NCI-H2171 treated with DMSO at 0.1 percent for 48 hours (cell line): ENCODE measurements at places on chromosomes 1 and 21.

DNA sequence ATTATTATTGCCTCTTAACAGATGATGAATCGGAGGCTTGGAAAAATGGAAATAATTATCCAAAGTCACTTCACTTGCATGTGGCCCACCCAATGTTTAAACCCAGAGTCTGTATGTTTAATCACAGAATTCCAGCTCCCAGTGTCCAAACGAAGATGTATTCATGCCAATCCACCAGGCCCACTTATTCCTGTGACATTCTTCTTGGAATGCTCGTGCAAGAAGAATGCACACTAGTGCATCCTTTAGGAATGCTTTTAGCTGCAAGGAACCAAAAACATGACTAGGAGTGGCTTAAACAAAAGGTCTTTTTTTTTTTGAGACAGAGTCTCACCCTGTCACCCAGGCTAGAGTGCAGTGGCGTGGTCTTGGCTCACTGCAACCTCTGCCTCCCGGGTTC is 8.9 kb upstream of the OPRD1 start:
- DNase-seq, result no peak

GRCh38 chr1:108881369-108881768 is 4.6 kb downstream of the GPSM2 start:
- DNase-seq, result no peak

- DNase-seq, result no peak
Observed at GRCh38 chr1:22705586-22705985, 5.1 kb upstream of the EPHB2 start.

GRCh38 chr1:2597441-2598328 is 11.1 kb downstream of the PRXL2B start:
- no peak for DNase-seq

- no peak for DNase-seq
Observed at GRCh38 chr1:178484698-178485225, 12.0 kb downstream of the CLEC20A start.

DNA sequence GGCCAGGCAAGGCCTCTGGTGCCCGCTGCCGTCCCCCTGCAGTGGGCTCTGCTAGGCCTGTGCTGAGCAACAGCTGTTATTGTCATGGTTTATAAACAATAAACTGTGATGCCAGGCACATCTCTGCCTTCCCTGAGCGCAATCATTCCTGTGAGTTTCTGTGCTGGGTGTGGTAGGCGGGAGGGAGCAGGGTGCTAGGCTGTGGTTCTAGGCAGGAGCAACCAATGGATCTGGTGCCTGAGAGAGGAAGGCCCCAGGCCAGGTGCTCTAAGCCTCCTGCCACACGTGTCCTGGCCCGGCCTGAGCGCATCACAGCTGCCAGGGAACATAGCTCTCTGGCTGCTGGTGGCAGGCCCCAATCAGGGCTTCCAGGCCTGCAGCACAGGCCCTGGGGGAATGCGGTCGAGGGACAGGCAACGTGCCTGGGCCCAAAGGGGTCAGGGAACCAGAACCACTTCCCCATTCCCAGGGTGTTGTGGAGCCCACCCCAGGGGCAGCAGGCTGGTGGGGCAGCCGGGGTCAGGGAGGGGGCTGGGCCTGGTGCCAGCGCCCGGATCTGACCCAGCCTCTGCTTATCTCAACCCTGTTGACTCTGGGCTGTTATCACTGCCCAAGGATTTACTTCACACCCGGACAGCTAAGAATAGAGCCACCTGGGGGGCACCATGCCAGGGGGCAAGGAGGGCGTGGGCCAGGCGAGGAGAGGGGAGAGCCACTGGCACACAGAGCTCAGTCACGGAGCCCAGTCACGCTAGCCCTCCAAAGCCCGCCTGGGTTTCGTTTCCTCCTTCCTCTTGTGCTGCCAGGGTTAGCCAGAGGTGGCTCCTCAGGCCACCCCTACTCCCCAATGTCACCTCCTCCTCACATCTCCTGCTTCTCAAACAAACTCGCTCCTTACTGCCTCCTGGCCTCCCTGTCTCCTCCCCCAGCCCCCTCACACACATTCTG is 11.5 kb downstream of the TRIM46 start:
- peak; percentile 21 for DNase-seq

DNA sequence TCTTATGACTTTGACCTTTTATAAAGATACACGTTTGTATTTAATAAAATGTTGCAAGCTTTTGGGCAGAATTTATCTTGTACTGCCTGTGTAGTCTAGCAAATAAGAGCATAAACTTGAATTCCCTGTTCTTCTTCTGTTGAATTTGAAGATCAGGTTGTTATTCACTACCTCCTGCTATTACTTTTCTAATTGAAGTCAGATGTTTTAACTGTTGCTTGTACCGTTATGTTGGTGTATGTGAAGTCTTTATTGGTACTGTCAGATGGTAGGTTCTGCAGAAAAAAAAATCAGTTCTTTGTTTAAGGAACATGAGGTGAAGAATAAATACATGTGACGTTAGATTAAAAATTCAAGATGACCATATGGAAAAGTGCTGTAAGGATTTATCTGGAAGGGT is 69.1 kb downstream of the DYRK1A start:
- DNase-seq, result no peak

DNA sequence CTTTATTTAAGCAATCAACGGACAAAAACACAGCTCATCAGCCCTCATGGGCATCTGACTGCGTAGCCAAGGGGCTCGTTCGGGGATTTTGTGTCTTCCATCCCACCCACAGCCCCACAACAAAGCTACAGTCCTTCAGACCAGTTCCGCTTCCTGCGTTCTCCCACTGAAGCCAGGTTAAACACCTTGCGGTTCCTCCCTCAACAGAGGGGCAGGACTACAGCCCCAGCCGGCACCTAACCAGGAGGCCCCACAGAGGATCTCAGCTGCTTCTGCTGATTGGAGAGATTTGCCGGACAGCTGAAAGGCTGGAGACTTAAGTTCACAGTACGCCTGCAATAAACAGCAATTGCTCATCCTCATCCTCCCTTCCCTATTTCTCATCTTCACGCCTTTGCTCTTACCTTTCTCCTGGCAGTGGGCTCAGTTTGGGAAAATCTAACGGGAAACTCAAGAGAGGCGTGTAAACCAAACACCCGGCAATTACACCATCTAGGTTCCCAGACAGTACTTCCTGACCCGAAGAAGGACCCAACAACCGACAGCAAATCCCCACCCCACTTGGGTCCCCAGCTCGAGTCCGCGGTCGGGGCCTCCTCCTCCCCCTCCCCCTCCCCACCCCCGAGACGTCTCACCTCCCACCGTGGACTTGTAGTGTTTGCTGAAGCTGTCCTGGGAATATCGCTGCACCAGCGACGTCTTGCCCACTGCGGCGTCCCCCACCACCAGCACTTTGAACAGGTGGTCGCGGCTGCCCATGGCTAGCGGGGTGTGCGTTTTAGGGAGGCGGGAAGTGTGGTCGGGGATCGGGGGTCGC is 876 bp downstream of the RAB29 start:
- DNase-seq, result no peak

DNA sequence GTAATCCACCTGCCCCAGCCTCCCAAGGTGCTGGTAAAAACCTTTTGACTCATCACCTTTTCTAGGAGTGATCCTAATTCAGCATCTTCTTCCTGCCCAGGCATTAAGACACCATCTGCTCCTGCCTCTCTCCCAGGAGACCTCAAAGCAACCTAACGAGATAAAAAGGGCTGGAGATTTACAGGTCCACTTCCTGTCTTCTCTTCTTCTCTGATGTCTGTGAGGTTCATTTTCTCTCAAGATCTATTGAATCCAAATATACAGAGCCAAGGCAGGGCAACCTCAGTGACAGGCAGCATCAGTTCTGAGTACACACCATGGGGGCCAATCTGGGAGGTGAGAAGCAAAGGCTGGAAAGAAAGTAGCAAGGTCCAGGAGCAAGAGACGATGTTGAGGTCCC is 219.4 kb downstream of the SETD4 start:
- DNase-seq, result no peak

GRCh38 chr1:23864801-23865542 is 3.1 kb downstream of the FUCA1 start:
- DNase-seq, result no peak

- DNase-seq, result peak; percentile 49
Observed at GRCh38 chr1:178501705-178502329, 5.1 kb upstream of the CLEC20A start.

DNA sequence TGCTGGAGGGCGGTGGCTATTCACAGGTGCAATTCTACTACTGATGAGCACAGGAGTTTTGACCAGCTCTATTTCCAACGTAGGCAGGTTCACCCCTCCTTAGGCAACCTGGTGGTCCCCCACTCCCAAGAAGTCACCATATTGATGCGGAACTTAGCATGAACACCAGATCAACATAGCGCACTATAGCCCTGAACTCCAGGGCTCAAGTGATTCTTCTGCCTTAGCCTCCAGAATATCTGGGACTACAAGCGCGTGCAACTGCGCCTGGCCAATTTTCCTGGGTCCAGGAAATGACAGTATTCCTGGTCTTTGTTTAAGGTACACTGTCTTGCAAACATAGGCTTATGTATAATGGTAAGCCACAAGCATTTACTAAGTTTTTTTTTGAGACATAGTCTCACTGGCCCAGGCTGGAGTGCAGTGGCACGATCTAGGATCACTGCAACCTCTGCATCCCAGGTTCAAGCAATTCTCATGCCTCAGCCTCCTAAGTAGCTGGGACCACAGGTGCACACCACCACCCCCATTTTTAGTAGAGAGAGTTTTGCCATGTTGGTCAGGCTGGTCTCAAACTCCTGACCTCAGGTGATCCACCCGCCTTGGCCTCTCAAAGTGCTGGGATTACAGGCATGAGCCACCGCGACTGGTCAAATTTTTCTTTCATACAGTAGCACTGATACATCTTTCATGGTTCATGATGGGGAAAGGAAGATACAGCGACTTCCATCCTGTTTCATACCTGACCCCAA is 12.6 kb downstream of the MCL1 start:
- no peak for DNase-seq

DNA sequence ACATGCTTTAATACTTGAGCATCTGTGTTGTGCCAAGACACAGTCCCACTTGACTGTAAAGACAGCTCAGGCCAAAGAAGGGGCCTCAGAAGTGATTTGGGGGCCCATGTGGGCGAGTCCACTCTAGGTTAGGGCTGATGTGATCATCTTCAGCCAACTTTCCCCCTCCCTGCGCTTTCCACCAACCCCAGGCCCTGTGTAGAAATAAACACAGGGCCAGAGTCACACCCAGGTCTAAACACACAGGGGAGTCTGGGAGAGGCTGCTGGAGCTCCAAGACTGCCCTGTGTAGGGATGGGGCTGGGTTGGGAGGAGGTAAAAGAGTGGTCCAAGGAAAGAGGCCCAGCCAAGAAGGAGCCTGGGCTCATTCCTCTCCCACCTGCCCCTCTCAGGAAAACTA is 2.5 kb upstream of the WNT2B start:
- DNase-seq, result no peak

DNA sequence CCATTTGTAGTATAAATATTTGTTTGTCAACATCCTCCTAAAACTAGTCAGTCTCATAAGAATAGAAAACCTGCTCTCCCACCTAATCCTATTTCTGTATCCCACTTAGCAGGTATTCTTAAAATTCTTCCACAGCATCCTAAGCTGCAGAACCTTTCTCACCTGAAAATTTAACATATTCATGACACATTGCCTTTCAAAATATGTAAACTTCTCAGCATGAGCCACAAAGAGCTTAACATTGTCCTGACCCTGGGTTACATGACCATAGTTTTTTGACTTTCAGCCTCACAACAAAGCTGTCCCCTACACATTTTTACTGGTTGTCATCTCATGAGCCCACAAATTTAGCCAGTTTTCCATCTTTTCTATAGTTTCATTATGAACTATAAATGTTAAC is 712.1 kb downstream of the LTN1 start:
- DNase-seq, result no peak

DNA sequence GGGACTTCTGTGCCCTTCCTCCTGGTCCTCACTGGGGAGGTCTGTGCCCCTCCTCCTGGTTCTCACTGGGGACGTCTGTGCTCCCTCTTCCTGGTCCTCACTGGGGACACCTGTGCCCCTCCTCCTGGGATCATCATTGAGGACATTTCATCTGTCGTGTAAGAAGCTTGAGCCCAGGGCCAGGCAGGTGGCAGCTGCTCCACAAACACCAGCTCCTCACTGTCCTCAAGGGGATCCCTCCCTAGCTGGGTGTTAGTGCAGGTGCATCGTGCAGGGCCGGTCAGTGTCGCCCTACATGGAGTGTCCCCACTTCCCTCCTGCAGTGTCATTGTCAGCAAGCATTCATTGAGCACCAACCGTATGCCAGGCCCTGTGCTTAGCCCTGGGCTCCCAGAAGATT is 312.7 kb downstream of the PTPRU start:
- no peak for DNase-seq

- no peak for DNase-seq
Observed at GRCh38 chr1:101181930-101182329, 54.9 kb upstream of the S1PR1 start.

GRCh38 chr1:86567878-86568277 is 21.0 kb downstream of the CLCA4 start:
- DNase-seq, result no peak

- no peak for DNase-seq
Observed at GRCh38 chr1:158570480-158570879, at the start of gene OR6P1. TSS of gene OR6P1 (minus strand) at chr1:158570580. CDS start at chr1:158563604, 6,976 bp downstream.

DNA sequence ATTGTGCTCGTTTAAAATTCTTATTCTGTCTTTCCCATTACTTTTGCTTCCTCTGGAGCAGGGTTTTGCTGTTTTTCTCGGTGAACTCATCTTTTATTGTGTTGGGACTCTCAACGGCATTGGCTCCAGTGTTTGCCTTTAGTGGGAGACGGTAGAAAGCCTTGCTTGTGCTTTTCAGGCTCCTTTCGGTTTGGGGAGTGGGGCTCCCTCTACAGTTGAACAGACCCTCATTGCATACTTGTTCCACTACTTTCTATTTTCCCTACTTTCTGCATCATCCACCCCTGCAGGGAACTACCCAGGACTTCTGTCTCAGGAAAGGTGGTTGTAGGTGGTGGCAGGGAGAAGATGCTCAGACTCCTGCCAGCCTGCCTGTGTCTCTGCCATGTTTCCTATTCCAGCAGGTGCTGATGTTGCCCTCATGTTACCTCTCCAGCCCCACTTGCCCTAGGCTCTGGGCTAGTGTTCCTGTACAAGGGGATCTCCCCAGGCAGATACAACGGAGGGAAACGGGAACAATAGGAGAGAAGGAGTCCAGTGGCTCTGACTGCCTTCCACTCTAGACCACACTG is 68.5 kb upstream of the ZBTB18 start:
- DNase-seq, result no peak

- peak; percentile 28 for DNase-seq
Observed at GRCh38 chr21:43196826-43197225, 28.0 kb downstream of the CRYAA start.

DNA sequence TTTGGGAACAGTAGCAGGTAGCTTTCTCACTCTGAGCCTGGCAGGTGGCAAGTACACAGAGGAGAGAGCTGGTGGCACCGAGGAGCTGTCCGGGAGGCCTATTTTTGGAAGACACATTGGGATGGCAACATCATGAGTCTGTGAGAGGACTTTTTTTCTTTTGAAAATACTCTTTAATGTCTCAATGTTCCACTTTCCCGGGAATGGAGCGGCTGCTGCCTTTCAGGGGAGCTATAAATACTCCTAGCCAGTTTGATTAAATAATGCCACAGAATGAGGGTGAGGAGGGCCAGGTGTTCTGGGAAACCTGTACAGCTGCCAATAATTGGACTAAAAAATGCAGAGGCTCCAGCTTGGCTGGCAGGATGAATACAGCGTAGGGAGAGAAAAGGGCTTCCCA is 93.3 kb upstream of the COG2 start:
- DNase-seq, result peak; percentile 83

GRCh38 chr1:18644973-18645746 is 14.5 kb downstream of the PAX7 start:
- DNase-seq, result no peak

- no peak for DNase-seq
Observed at GRCh38 chr1:205991237-205991636, 12.0 kb downstream of the RAB7B start.

GRCh38 chr1:229075217-229075616 is 195.7 kb upstream of the RAB4A start:
- peak; percentile 26 for DNase-seq
